ENCODE measurements at places on chromosomes 13 and 19. TPM values are rescaled to one million over a fixed set of nuclear protein-coding genes. Genes with fewer than 3 reads are reported as not detected.

The OVOL3 gene
- not detected for total RNA-seq

The RFPL4AL1 gene
- not detected for total RNA-seq

The CALR3 gene
- total RNA-seq, result not detected

The DPY19L3 gene
- 17.8 TPM for total RNA-seq

The CCDC194 gene
- 1.0 TPM for total RNA-seq

The ZNF865 gene
- total RNA-seq, result 21.6 TPM

The CACNA1A gene
- 1.2 TPM for total RNA-seq

The ZNF565 gene
- 5.3 TPM for total RNA-seq

The RFPL4A gene
- total RNA-seq, result 1.1 TPM

The CDC42EP5 gene
- 14.9 TPM for total RNA-seq

The NAPSA gene
- 8.1 TPM for total RNA-seq

The CLIP3 gene
- total RNA-seq, result 74.0 TPM

The SIGLEC12 gene
- 0.43 TPM for total RNA-seq

The ICAM4 gene
- 0.72 TPM for total RNA-seq

The ICAM5 gene
- 0.49 TPM for total RNA-seq

The KLK12 gene
- 0.78 TPM for total RNA-seq

The MEGF8 gene
- total RNA-seq, result 32.8 TPM

The PDX1 gene
- total RNA-seq, result 18.4 TPM

The ZNF443 gene
- total RNA-seq, result 6.7 TPM

The HIF3A gene
- 52.0 TPM for total RNA-seq

The KIR2DL4 gene
- total RNA-seq, result not detected

The STAP2 gene
- 37.8 TPM for total RNA-seq

The MISP3 gene
- total RNA-seq, result 21.6 TPM

The ZNF550 gene
- 15.1 TPM for total RNA-seq

The ZNF560 gene
- total RNA-seq, result not detected

The PALM3 gene
- 42.8 TPM for total RNA-seq

Data from mucosa of gallbladder (tissue), 1 donor.